ENCODE measurements at places on chromosomes 16 and 17. TPM values are rescaled to one million over a fixed set of nuclear protein-coding genes. Genes with fewer than 3 reads are reported as not detected.

DNA sequence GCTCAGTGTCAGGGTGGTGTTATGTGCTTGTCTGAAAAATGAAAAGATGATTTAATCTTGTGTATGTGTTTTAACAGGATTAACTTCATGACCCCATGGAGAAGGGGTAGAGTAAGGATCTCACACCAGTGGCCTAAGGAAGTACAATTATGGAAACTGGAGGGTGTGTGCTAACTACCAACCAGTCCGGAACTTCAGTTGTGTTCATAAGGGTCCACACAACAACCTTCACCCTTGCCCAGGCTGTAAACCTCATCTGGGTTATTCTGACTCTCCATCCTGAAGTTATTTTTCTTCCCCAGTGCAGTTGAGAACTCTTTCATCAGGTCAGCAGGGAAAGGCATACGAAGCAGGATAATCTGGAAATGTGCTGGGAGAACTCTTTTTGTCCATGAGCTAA lies 158.9 kb downstream of the MAP2K6 start:
- H3K4me3 ChIP-seq = no peak overlapping the region
- no peaks in the 10 kb centered on the region for H3K27me3 ChIP-seq
- H3K4me1 ChIP-seq = peaks cover 9% of the 10 kb centered on the region
- DNase-seq = no peak

DNA sequence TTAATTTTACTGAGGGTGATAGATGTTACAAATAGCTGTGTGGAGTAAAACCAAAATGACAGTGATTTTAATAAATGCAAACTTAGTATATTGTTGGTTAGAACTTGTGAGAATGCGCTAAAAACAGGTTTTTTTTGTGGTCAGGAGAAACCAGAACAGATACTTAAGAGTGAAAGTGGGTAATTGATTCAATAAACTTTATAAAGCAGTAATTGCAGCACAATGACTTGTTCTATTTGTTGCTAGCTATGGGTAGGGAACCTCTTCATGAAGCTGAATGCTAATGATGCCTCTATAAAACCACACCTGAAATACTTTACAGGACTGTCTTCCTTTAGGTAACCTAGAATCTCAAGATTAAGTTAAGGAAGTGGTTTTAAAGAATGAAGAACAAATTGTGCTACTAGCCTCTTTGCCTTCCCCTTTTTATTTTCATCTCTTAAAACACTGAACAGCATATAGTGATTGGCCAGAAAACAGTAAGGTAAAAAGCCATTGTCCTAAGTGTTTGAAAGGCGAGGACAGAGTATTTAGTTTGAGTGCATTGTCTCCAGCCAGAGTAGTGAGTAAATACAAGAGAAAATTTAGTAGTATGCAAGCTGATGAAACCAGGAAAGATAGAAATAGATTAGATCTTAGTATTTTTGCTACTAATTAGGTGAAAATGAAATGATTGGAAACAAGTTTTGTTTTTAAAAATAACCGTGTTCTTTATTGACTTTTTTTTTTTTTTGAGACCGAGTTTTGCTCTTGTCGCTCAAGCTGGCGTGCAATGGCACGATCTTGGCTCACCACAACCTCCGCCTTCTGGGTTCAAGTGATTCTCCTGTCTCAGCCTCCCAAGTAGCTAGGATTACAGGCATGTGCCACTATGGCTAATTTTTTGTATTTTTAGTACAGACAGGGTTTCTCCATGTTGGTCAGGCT lies 6.0 kb downstream of the GGNBP2 start:
- no peaks in the 10 kb centered on the region for H3K27me3 ChIP-seq
- H3K27ac ChIP-seq = no peak overlapping the region
- no peaks in the 10 kb centered on the region for H3K4me1 ChIP-seq
- H3K36me3 ChIP-seq = peaks cover 5% of the 10 kb centered on the region
- no peak for DNase-seq

The PRSS22 gene
- not detected for total RNA-seq

The FGF11 gene
- 0.33 TPM for total RNA-seq
